ENCODE measurements at places on chromosomes 2 and 18.

GRCh38 chr2:188529710-188530109 lies 238.0 kb downstream of the GULP1 start:
- DNase-seq, result no peak

GRCh38 chr2:200359552-200359951 lies 53.1 kb downstream of the SPATS2L start:
- DNase-seq, result no peak

GRCh38 chr18:75139226-75139911 lies 69.6 kb downstream of the PTGR3 start:
- no peak for DNase-seq

DNA sequence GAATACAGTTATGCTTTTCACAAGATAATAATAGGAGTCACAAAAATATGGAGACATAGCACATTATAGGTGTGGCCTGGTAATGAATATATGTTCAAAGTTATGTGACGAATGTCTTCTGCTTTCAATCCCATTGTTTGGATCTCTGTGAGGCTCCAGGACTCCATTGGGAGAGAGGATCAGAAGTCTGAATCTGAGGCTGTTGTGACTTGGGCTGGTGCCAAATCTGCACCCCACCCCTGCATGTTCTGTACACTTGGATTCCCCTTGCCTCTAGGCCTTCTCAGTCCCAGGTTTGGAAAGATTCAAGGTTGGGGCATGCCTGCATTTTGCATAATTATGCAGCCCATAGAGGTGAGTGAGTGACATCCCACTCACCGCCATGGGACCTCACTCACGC lies 103.1 kb upstream of the MGAT5 start:
- DNase-seq, result no peak

- DNase-seq, result no peak
Measured at GRCh38 chr2:180966378-180966777, 14.0 kb upstream of the UBE2E3 start.

DNA sequence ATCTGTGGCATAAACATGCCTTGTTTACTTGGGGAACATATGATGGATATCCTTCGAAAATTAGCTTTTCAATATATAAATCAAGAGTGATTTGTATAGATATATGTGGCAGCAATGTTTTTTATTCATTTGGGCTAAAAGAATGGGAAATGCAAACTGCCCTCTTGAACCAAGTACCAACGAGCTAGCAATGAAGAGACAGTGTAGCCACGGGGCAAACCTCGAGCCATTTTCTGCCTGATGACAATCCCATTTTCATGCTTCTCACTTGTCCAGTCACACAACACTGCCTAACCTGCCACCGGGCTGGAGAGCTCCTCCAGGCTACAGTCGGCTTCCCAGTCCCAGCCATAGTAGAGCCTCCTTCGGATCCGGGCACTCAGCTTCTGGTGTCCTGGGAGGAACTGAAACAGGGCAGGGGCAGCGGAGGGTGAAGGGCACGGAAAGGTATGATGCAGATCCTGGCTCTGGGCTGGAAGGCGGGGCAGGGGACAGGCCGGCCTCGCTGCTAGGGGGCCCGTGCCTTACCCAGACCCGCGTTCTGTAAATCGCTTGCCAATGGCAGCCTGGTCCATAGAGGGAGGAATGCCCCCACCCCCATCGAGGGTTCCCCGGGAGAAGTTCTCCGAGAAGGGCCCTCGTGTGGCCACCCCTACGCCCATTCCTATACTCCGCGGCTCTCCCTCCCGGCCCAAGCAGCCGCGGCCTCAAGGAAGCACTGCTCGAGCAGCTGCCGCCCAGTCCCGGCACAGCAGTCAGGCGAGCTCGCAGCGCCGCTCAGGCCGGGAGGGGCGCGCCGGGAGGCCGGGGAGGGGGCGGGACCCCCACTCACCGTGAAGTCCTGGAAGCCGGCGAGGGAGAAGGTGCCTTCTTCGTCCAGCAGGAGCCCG lies 552 bp downstream of the CNPPD1 start:
- peak; percentile 70 for DNase-seq

GRCh38 chr18:10241579-10241978 lies 212.9 kb upstream of the APCDD1 start:
- DNase-seq, result no peak

DNA sequence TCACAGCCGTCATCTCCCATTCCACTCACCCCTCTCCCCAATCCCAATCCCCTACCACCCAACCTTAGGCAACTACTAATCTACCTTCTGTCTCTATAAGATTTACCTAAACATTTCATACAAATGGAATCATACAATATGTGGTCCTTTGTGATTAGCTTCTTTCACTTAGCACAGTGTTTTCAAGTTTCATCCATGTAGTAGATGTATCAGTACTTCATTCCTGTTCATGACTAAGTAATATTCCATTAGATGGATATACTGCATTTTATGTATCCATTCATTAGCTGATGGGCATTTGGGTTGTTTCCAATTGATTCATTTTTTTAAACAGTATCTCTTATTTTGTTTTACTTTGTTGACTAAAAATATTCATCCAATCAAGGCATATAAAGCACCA lies 109.6 kb downstream of the CDH2 start:
- DNase-seq, result no peak

DNA sequence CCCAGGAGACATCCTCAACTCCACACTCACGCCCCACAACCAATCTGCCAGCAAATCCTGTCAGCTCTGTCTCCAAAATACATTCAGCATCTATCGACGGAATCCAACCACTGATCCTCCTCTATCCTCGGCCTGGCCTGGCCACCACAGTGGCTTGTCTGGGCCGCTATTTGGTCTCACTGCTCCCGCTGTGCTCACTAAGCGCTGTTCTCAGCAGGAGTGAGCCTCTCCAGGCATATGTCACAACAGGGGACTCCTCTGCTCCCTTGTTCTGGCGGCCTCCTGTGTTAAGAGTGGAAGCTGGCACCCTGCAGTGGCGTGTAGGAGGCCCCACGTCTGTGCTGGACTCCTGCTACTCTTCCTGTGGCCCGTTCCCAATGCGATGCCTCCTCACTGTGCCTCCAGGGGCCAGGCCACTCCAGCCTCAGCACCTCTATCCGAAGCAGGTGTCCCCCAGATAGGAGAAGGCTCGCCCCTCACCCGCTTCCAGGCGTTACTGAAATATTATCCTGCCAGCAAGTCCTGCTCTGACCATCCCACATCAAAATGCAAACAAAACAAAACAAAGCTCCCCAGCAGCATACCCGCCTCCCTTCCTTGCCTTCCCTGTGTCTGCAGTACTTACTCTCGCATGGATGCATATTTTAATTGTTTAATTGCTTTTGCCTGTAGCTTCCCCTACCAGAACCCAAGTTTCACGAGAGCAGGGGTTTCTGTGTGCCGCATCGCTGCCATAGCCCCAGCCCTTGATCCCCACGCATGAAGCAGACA lies 39.9 kb downstream of the CENPO start:
- no peak for DNase-seq

DNA sequence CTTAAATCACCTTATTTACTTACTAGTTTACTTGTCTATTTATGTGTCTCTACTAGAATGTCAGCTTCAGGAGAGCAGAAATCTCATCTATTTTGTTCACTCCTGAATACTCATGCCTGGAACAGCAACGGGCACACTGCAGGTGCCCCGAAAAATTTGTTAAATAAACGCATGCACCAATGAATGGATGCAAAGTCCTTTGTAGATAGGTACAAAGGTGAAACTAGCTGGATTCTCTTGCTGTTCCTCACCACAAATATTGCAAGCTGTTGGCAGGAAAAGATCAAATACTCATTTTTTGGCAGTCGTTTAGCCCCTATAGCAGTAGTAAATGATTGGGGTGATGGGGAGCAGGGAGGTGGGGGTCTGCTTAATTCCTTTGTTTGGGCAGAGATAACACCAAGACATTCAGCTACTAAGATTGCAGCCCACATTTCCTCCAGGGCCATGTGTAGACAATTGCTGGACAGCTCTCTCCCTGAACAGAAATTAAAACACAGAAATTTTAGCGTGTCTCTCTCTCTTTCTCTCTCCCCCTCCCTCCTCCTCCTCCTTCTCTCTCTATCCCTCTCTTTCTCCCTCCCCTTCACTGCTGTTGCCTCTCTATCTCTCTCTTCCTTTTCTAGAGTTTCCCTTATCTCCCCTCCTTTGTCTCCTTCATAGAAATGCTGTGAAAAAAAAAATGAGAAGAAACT lies 5.4 kb downstream of the MARCHF4 start:
- no peak for DNase-seq

DNA sequence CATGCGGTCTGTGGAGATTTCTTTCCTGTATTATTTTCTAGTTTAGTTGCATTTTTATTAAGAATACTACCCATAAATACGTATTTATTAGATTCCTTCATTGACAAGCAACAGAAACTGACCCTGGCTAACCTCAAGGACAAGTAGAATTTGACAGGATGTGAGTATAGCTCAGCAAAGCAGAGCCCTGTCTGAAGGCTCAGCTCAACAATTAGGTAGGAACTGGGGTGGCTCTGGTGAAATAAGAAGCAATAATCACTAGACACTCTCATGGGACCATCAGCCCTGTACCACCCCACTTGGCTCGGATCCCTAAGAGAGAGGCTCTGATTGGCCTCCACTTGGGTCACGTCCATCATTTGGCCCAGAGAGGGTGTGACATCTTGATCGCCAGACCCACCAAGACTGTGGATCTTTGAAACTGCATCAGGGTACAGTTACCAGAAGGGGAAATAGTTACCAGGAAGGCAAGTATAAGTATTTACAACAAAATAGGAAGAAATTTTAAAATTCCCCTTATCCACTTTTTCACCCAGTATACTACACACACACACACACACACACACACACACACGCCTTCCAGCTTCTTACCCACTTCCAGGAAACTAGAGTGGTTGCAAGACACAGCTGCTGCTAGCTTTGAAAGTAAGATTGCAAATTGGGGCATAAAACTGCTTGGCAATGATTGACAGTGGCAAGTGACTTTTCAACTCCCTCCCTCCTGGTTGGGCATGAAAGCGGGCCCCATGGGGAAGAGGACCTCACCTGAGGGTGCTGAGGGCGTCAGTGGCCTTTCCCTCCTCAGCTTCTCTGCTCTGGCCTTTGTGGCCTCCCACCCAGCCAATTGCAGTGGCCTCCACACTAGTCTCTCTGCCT lies 41.8 kb downstream of the KCTD18 start:
- no peak for DNase-seq

DNA sequence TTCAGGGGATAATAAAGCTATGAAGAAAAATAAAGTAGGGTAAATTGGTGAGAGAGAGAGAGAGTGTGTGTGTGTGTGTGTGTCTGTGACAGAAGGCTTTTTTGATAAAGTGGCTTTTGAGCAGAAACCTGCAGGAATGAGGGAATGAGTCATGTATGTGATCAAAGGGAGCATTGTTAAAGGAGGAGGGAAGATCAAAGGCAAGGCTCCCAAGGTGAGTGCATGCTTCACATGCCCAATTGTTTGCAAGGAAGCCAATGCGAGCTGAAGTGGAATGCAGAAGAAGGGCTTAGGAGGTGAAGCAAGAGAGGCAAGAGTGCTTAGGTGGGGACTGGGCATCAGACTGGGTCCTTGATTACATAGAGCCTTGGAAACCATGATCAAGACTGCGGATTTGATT lies 96.8 kb downstream of the DNAH6 start:
- peak; percentile 80 for DNase-seq

- DNase-seq, result no peak
Measured at GRCh38 chr18:12321333-12321732, 13.3 kb downstream of the TUBB6 start.

DNA sequence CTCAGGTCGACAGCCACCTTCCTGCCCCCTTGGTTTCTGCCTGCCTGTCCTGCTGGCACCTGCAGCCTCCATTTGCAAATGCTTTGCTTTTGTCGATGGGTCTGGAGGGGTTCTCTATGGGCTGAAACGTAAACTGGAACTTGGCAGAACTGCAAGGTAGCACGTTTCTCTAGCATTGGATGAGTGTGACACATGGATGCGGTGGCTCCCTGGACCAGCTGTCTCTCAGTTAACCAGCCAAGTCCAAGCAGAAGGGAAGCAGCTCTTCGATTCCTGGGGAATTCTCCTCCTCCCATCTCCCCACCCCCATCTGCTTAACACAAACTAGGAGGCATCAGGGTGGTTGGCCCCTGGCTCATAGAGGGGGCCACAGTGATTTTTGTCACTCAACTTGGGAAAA lies 57.3 kb downstream of the ITGB1BP1 start:
- DNase-seq, result no peak

GRCh38 chr2:240813231-240813921 lies 6.6 kb downstream of the KIF1A start:
- DNase-seq, result no peak

- no peak for DNase-seq
Measured at GRCh38 chr2:84841577-84841976, 39.3 kb downstream of the TRABD2A start.

GRCh38 chr2:144067506-144067905 lies 452.4 kb downstream of the ZEB2 start:
- no peak for DNase-seq

DNA sequence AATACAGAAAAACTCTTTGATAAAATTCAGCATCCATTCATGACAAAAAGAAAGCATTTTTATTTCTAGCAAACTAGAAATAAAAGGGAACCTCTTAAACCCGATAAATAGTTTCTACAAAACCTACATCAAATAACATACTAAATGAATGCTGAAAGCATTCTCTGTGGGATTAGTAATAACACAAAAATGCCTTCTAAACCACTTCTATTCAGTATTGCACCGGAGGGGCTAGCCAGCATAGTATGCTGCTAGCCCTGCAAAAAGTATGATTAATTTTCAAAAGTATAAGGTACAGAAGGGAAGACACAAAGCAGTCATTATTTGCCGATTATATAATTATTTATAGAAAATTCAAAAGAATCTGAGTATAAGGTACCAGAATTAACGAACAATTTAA lies 145.2 kb downstream of the DTNB start:
- DNase-seq, result no peak

- no peak for DNase-seq
Measured at GRCh38 chr2:213010106-213010779, 141.2 kb downstream of the IKZF2 start.

DNA sequence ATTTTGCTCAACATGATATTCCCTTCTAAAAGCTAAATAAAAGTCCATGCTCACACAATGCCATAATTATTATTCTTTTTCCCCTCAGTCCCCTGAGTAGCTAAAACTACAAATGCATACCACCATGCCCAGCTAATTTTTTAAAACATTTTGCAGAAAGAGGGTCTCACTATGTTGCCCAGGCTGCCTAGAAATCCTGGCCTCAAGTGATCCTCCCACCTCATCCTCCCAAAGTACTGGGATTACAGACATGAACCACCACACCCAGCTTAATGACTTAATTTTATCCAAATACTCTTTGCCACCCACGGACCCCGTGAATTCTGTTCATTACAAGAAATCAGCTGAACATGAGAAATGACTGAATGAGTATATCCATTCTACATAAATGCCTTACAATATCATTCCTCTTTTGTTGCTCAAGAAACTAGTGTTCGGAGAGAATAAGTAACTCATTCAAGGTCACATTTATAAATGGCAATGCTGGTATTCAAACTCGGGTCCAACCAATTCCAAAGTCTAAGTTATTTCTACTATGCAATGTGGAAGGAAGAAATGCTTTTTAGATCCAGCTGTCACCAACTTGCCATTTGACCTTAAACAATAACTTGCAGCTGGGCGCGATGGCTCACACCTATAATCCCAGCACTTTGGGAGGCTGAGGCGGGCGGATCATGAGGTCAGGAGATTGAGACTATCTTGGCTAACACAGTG lies 59.8 kb downstream of the NOL10 start:
- DNase-seq, result no peak

Data from mesendoderm (in vitro differentiated cells).